ENCODE measurements at places on chromosomes 12 and 14.

DNA sequence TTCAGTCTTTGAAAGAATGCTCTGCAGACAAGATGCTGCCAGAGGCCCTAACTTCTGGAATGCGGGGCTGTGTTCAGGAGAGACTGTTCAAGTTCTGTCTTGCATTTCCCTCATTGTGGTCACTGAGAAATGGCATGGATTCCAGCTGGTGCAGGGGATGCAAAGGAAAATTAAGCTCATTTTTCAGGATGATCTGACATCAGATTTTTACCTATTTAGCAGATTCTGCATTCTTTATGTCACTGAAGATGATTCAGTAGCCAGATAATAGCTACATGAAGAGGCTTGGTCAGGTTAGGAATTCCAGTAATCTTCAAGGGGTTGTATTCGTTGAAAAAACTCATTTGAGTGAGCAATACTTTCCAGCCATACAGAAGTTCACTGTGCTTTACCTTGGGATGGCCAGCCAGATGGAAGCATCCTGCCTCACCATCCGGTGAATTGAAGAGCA, 16.1 kb upstream of the MFAP5 start:
- no peak for DNase-seq

GRCh38 chr14:67738740-67739504, 37.2 kb downstream of the RDH12 start:
- DNase-seq, result no peak

GRCh38 chr14:52124791-52125684, 56.2 kb upstream of the NID2 start:
- DNase-seq, result peak; percentile 19

DNA sequence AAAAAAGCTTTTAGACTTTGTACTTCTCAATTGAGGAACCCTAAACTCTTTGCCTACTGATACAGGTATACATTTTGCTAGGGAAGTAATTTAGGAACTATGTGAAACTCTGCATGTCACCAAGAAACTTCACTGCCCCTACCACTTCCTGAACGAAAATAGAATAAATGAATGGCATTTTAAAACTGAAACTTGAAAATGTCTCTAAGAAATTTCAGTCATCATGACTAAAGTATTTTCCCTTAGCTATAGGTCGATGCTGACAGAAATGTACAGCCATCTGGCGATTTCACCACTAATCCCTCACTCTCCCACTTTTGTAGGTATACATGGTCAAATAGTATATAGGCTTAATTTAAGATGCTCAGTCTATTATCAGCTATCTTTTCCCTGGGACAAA, 194.9 kb upstream of the SYT10 start:
- no peak for DNase-seq

DNA sequence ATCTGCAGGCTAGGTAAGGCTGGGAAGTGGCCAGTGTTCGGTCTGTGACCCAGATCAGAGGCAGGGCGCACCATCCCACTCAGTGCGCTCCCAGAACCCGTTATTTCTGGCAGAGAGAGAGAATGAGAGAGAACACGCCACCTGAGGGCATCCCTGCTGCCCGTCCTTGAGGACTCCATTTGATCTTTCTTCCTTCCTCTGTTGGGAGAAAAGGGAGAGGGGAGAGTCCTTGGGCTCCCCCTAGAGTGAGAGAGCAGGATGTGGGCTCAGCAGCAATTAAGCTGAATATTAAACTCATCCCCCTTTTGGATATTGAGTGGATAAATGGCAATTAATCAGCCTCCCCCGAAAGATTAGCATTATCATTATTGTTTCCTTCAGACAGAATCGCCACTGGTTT, 70.6 kb downstream of the IFT43 start:
- DNase-seq, result no peak

GRCh38 chr12:71664411-71665089, 449 bp downstream of the THAP2 start:
- no peak for DNase-seq

- DNase-seq, result no peak
These were observed 73.8 kb downstream of the TTC6 start for GRCh38 chr14:37669242-37669641.

- DNase-seq, result no peak
These were observed 66.9 kb downstream of the METTL25 start for GRCh38 chr12:82425241-82425640.

DNA sequence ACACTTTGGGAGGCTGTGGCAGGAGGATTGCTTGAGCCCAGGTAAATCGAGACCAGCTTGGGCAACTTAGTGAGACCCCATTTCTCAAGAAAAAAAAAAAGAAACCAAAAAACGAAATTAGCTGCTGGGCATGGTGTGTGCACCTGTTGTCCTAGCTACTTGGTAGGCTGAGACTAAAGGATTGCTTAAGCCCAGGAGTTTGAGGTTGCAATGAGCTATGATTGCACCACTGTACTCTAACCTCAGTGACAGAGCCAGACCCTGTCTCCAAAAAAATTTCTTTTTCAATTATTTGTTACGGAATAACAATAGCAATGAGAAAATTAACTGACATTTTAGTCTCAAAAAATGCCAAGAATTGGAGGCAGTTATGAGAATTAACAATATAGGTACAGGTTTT, 128.0 kb downstream of the CCDC91 start:
- DNase-seq, result no peak

DNA sequence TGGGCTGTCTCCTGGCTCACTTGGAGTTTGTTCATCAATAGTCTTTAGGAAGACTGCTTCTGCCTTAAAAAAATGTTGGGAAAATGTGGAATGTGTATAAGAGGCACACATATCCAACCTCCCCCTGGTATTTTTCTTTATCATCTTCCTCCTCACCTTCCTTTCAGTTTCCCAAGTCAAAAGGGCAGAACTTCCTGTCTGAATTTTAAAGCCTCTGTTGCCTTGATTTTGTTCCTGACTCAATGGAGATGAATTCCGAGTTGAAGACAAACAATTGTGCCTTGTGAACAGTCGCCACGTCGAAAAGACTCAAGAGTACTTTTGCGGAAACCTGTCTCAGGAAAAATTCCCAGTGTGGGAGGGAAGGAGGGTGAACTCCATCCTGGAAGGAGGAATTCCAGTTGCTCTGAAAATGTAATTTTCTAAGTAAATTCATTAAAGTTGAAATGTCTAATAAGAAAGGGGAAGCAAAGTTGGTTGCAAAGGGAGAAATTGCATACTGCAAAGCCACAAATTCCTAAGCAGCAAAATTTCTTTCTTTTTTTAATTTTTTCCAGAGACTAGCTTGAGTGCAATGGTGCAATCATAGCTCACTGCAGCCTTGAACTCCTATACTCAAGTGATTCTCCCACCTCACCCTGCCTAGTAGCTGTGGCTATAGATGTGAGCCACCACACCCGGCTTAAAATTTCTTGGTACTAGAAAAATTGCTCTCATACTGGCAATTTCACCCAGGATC, 50.2 kb upstream of the ELK3 start:
- no peak for DNase-seq

DNA sequence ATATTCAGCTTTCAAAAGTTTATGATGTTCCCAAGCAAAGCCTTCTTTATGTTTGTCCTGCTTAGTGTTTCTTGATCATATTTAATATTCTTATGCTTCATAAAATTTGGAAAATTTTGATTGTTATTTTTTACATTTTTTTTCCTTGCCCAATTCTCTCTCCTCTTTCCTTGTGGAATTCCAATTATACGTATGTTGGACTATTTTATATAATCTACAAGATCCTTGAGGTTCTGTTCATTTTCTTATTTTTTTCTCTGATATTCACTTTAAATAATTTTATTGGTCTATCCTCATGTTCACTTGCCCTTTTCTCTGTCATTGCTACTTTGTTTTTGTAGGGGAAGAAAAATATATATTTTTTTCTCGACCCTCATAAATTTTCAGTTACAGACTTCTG, 167.7 kb downstream of the DYRK2 start:
- no peak for DNase-seq

DNA sequence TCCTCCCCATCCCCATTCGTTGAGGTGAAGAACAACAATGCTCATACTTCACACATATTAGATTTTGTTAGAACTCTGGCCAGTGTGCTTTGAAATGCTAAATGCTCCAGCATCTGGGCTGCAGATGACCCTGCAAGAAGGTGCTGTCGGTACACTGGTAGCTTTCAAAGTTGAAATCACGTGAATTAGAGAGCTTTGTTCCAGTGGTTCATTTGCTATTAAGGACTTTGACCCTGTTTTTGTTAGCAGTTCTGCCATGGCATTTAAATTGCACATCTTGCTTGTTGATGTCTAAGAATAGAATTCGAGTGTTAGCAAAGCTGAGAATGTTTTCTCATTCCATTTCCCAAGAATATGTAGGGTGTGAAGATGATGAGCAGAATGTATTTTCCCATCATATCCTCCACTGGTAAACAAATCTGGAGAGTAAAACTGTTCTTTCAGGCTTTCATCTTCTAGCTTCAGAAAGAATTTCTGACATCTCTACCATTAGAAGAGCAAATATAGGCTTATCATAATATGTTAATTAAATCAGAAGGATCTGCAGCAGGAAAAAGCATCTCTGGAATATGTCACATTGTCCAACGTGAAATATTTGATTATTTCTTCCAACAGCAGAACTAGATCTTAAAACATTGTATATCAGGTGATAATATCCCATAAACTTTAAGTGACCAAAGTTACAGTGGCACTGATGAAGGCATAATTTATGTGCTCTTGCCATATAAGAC, 98.8 kb upstream of the PDE3A start:
- DNase-seq, result no peak
